AG09309 (cell line): ENCODE measurements at places on chromosomes 2 and 18.
A peak's percentile ranks its signal among the peaks of the same experiment; 100 is the strongest.

- DNase-seq = no peak
Observed at GRCh38 chr18:48735681-48736255, 196.9 kb downstream of the CTIF start.

GRCh38 chr2:120503793-120504571, 158.0 kb downstream of the INHBB start:
- no peak for DNase-seq

- peak; percentile 32 for DNase-seq
Observed at GRCh38 chr18:13530879-13531387, 195.4 kb downstream of the FAM210A start.

GRCh38 chr2:178152033-178152432, 39.8 kb downstream of the RBM45 start:
- no peak for DNase-seq

DNA sequence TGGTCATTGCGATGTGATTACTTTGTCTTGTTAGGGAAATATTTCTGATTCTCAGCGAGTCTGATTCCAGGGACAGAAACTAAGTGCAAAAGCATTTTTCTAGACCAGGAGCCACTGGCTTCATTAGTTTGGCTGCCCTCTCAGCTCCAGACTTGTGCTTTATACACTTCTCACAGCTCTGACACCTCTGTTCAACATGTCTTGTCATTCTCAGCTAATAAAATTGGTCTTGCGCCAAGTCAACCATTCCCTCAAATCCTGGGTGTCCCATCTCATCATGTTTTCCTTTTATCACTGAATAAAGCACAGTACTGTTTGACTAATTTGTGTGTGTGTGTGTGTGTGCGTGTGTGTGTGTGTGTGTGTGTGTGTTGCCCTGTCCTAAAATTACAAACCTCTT, 215.5 kb upstream of the EPHA4 start:
- DNase-seq = no peak

- no peak for DNase-seq
Observed at GRCh38 chr2:108594132-108594981, 60.1 kb downstream of the LIMS1 start.

GRCh38 chr2:80302314-80303005, 2.1 kb downstream of the LRRTM1 start:
- no peak for DNase-seq

DNA sequence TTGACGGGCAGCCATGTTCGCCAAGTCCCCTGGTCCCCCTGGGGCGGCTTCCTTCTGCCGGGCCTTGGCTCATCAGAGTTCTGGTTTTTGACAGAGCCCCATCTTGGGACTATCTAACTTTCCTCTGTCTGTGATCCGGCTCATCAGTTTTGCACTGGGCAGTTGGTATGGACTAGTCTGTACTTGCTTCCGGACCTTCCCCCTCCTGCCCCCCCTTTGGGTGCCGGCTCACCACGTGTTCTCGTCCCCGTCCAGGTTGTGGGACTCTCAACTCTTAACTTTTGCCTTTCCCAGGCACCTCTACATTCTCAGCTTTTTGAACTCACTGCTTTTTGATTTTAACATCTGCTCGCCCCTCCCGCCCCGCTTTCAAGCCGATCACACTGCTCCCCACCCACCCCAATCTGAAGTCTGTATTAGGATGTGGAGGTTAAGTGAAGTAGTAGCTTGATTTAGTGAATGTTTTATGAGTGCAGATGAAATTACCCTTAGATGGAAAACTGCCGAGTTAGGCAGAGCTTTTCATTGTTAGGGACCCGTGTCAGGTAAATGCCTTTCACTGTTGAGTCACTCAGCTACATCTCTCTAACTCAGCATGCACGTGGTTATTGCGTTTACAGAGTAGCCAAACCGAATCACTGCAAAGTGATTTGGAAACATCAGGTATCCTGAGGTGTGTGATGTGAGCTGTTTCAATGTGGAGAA, 874 bp downstream of the WDR43 start:
- DNase-seq = no peak

- no peak for DNase-seq
Observed at GRCh38 chr2:195318440-195319111, 338.4 kb upstream of the SLC39A10 start.

- no peak for DNase-seq
Observed at GRCh38 chr2:47999512-47999911, 93.2 kb upstream of the FBXO11 start.

DNA sequence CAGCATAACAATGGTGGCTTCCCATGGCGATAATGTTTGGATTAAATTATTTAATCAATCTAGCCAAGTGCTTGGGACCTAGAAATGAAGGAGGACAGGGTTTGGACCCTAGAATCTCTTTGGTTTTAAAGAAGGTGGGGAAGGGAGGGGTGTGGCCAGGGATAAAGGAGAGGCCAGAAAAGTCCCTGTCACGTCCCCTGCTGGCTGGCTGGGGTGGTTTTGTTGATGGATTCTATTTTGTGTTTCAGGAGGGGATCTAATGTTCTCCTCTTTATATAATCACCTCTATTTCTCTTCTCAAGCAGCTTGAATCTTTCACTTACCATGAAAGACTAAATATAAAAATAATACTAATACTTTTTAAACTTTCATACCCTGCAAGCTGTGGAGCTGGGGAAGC, 52.6 kb upstream of the GALR1 start:
- DNase-seq = no peak

GRCh38 chr2:33210626-33211025, 263.9 kb downstream of the LTBP1 start:
- peak; percentile 93 for DNase-seq

GRCh38 chr18:45213040-45213333, 402.3 kb upstream of the SLC14A2 start:
- no peak for DNase-seq

- DNase-seq = no peak
Observed at GRCh38 chr2:47905386-47906156, 727 bp downstream of the FBXO11 start.

- no peak for DNase-seq
Observed at GRCh38 chr18:5475267-5475666, 68.5 kb downstream of the EPB41L3 start.

DNA sequence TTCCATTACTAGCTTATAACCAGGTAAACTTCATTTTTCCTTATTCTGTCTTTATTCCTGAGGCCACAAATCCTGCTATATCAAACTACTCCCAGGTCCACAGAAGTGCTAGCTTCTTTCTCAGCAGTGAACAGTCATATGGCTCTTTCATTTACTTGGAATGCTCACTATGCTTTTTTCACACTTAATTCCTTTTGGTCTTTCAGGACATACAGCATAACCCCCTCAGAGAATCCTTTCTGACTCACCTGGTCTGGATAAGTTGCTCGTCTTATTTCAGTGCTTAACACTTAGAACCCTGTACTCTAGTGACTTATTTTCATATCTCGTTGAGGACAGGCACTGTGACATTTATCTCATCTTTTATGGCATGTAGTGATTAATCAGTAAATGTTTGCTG, 325.0 kb upstream of the UBE2E3 start:
- DNase-seq = no peak

- DNase-seq = no peak
Observed at GRCh38 chr18:79740521-79741361, 57.0 kb upstream of the KCNG2 start.

DNA sequence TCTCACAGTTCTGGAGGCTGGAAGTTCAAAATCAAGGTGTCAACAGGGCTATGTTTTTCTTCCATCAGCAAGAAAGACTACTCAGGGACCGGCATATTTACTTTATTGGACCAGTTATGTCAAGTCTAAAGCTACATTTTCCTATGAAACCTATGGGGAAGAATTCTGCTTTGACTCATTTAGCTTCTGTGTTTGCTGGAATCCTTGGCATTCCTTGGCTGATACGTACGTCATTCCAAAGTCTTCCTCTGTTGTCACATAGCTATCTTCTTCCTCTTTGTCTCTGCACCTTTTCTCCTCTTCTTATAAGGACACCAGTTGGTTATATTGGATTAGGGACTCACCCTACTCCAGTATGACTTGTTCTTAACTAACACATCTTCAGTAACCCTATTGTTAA, 137.4 kb upstream of the FBXO11 start:
- DNase-seq = no peak

- DNase-seq = peak; percentile 54
Observed at GRCh38 chr2:61620244-61621159, 82.3 kb upstream of the XPO1 start.
